LHCN-M2 (cell line): ENCODE measurements at places on chromosomes 11 and 22. TPM values are rescaled to one million over a fixed set of nuclear protein-coding genes. Genes with fewer than 3 reads are reported as not detected.

Gene MMP12
- 0.19 TPM in 1 of 2 replicates, not detected in the other for total RNA-seq

Gene ENTHD1
- total RNA-seq = not detected in 2 replicates

- DNase-seq = no peak
These were observed 20.9 kb downstream of the NCF4 start for GRCh38 chr22:36881504-36882245.

DNA sequence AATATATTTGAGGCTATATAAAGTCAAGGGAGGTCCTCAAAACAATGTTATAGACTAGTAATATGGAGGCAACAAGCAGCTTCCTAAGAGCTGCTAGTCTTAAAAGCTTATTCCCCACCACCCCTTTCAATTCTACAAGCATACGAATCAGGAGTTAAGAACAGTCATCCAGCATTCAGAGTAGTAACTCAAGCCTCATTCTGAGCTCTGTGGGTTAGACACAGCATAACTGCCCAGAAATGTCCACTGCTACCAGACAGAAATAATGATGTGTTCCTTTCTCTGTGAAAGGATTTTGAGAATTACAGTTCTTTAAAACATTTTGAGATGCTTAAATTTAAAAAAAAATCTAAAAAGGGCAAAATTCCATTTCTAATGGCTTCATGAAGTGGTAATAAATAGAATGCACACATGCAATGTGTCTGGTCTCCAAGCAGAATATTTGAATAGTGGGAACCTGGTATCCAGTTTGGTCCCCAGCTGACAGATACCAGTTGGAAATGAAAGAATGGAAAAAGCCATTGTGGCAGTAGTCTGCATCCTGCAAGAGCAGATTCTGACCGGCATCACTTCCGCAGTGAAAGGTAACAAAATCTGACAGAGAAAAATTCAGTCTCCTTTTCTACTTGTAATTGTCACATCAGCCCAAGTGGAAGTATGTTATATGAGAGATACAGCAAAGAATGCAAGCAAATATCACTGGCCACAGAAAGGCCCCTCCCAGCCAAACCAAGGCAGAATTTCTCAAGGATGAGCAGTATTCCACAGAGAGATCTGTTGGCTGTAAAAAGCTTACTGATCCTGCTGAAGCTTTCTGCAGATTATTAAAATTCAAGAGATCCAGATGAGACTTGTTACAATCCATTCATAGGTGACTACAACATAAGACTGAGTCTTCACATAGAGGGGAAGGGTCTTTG lies 310.8 kb upstream of the PITPNB start:
- peak; percentile 63 for DNase-seq

DNA sequence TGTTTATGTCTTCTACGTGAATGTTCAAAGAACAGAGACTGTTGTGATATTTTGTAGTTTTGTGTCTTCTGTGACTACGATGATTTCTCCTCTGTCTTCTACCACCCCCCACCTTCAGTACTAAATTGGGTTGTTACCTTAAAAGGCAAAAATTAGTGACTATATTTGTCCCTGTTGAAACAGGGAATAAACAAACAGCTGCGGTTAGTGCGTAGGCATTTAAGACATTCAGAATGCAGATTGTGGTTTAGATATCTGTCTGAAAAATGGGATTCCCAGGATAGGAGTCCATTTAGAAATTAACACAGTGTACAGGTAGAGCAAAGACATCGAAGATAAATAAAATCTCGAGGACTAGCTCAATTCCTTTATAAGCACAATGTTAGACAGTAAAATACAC lies 15.6 kb upstream of the ARHGAP42 start:
- no peak for DNase-seq

DNA sequence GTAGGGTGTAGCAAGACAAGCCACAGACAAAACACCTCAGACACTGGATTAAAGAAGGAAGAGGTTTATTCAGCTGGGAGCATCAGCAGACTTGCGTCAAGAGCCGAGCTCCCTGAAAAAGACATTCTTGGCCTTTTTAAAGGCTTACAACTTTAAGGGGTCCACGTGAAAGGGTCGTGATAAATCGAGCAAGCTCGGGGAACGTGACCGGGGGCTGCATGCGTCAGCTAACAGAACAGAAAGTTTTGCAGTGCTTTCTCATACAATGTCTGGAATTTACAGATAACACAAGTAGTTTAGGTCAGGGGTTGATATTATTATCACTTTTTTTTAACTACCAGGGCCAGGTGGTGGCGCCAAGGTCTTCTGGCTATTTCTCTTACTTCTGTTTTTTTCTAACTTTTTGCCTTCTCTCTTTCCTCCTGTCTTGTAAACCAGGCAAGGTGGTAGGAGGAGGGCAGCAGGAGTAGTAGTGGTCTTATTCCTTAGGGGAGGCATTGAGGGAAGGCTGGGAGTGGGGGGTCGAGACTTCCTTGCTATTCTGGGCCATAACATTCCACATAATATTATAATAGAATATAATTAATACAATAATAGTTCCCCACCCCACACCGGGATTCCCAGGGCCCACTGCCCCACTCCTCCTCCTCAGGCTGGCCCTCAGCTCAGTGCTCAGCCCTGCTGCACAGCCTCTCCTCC lies 587 bp upstream of the ALDH3B1 start:
- peak; percentile 63 for DNase-seq

- DNase-seq = no peak
These were observed 1.1 kb upstream of the KRTAP5-7 start for GRCh38 chr11:71525938-71526495.
